Regular cardiac myocyte (primary cell): ENCODE measurements at places on chromosomes 13 and 19. TPM values are rescaled to one million over a fixed set of nuclear protein-coding genes. Genes with fewer than 3 reads are reported as not detected.

LNX2 gene
- total RNA-seq, result 6.8 and 7.1 TPM in 2 replicates

SOHLH2 gene
- 0.28 TPM in 1 of 2 replicates, not detected in the other for total RNA-seq

PLVAP gene
- 0.19 and 0.28 TPM in 2 replicates for total RNA-seq

ONECUT3 gene
- total RNA-seq, result not detected in 2 replicates

FCAR gene
- not detected in 2 replicates for total RNA-seq

ANGPTL8 gene
- not detected in 2 replicates for total RNA-seq

YJEFN3 gene
- total RNA-seq, result 0.28 and 0.38 TPM in 2 replicates

SMIM17 gene
- 0.28 TPM in 1 of 2 replicates, not detected in the other for total RNA-seq

KLK2 gene
- total RNA-seq, result not detected in 2 replicates

KLK15 gene
- not detected in 2 replicates for total RNA-seq

GRIN3B gene
- total RNA-seq, result under 0.01 TPM in 2 replicates

CNMD gene
- total RNA-seq, result not detected in 2 replicates

KIR2DL3 gene
- total RNA-seq, result not detected in 2 replicates

IL11 gene
- total RNA-seq, result 4.8 and 26.3 TPM in 2 replicates

ZNF550 gene
- total RNA-seq, result 6.9 and 7.9 TPM in 2 replicates

SIGLEC8 gene
- not detected in 2 replicates for total RNA-seq

ZNF43 gene
- total RNA-seq, result 4.8 and 5.6 TPM in 2 replicates

CNFN gene
- total RNA-seq, result not detected in 2 replicates

KLK13 gene
- total RNA-seq, result not detected in 2 replicates

KLF1 gene
- total RNA-seq, result not detected in 2 replicates

MCEMP1 gene
- not detected in 2 replicates for total RNA-seq

KCNRG gene
- total RNA-seq, result 2.9 and 3.7 TPM in 2 replicates

GAPDHS gene
- total RNA-seq, result not detected in 2 replicates

KCTD4 gene
- total RNA-seq, result 0.28 and 0.38 TPM in 2 replicates

ZNF677 gene
- 9.4 and 19.2 TPM in 2 replicates for total RNA-seq

GPR183 gene
- 0.19 and 0.28 TPM in 2 replicates for total RNA-seq

PTPRH gene
- total RNA-seq, result 6.5 and 21.4 TPM in 2 replicates

EDDM13 gene
- total RNA-seq, result 0.19 TPM in 1 of 2 replicates, not detected in the other

SYCN gene
- not detected in 2 replicates for total RNA-seq

FREM2 gene
- not detected in 2 replicates for total RNA-seq

PLIN5 gene
- not detected in 2 replicates for total RNA-seq

B3GNT3 gene
- total RNA-seq, result not detected in 2 replicates

GIPC1 gene
- 95.0 and 118 TPM in 2 replicates for total RNA-seq

KIR3DL2 gene
- not detected in 2 replicates for total RNA-seq

MAG gene
- 0.96 TPM in 1 of 2 replicates, not detected in the other for total RNA-seq

ZNF320 gene
- 11.7 and 16.3 TPM in 2 replicates for total RNA-seq
